Fibroblast of skin of abdomen (primary cell): ENCODE measurements at places on chromosomes 4 and X.

- DNase-seq = peak; percentile 42
Observed at GRCh38 chr4:74189331-74190043, 31.6 kb downstream of the MTHFD2L start.

DNA sequence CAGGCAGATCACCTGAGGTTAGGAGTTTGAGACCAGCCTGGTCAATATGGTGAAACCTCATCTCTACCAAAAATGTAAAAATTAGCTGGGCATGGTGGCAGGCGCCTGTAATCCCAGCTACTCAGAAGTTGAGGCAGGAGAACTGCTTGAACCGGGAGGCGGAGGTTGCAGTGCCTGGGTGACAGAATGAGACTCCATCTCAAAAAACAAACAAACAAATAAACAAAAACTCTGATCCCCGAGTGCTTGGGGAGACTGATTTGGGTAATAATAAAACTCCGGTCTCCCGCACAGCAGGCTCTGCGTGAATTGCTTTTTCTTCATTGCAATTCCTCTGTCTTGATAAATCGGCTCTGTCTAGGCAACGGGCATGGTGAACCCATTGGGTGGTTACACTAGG, 73.4 kb downstream of the HPRT1 start:
- no peak for DNase-seq

DNA sequence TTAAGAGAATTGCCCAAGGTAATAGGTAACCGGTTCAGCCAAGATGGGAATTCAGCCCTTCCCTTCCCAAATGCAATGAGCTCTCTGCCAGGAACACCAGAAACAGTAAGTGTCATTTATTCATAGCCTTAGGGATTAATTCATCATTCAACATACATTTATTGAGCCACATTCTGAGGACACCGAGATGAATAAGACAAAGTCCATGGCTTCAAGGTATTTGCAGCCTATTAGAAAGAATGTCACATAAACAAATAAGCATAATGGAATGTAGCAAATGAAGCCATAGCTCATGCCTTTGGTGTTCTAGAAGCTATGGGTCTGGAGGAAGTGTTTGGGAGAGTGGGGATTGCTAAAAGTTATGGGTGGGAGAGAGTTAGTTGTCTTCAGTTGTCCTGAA, 6.3 kb upstream of the TAB3 start:
- no peak for DNase-seq

DNA sequence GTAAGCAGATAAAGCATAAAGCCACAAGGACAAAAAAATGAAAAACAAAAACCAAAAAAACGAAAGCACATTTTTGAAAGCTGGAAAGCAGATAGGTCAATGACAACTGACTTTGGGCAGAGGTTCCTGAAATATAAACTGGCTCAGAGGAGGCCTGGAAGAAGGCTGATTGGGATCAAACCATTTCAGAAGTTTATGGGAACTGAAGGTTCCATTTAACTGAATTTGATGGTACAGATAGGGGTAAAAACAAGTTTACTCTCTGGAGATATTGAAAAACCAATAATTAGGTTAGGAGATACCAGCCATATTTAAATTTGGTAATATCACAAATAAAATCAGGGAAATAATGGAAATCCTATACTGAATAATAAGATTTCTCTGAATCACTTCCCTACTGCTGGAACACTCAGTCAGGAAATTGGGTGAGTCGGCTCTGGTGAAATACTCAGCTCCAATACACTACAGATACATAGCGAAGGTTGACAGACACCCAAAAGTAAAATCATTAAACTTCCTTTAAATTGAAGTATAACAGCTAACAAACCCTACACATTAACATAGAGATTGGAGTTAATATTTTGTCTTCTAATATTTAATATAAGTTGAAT, 1584.3 kb downstream of the STIM2 start:
- no peak for DNase-seq

- peak; percentile 36 for DNase-seq
Observed at GRCh38 chrX:41180194-41180908, 95.1 kb downstream of the USP9X start.

GRCh38 chr4:90474484-90474883, 347.3 kb downstream of the CCSER1 start:
- DNase-seq = no peak

DNA sequence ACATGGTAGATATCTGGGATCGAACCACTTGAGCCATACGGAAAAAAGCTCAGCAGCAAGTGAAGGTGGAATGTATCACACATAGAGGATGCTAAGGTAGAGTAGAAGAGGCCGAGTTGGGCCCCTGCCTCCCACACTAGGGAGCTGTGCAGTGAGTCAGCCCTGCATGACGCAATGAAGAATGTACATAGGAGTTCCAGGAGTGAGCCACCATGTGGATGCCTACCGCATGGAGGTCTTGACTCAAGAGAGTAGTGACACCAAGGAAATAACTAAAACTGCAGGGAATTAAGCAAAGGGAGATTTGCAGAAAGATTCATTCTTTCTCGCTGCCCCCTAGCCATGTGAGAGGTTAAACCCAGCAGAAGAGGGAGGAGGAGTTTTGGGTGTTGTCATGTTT, 389.6 kb upstream of the IGFBP7 start:
- DNase-seq = no peak
